ENCODE measurements at places on chromosomes 6 and 20. TPM values are rescaled to one million over a fixed set of nuclear protein-coding genes. Genes with fewer than 3 reads are reported as not detected.

DNA sequence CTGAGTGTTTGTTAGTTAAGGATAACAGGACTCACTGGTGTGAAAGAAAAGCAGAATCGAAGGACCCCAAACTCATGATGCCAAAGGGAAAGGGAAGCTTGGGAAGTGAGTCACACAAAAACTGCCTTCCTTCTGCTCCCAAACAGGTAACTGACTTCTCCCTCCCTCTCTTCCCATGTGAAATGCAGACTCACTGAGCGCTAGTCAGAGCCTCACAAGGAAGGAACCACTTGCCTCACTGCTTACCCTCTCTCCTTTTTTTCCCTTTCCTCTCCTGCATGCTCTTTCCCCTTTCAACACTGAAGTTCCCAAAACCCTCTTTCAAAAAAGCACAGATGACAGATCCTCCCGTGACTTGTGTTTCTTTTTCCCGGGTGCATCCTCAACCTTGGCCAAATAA is 56.4 kb downstream of the LYRM4 start:
- DNase-seq, result no peak

GRCh38 chr20:3281437-3281836 is 42.4 kb upstream of the SLC4A11 start:
- no peak for DNase-seq

LCA5 gene
- total RNA-seq, result 0.05 TPM

DNA sequence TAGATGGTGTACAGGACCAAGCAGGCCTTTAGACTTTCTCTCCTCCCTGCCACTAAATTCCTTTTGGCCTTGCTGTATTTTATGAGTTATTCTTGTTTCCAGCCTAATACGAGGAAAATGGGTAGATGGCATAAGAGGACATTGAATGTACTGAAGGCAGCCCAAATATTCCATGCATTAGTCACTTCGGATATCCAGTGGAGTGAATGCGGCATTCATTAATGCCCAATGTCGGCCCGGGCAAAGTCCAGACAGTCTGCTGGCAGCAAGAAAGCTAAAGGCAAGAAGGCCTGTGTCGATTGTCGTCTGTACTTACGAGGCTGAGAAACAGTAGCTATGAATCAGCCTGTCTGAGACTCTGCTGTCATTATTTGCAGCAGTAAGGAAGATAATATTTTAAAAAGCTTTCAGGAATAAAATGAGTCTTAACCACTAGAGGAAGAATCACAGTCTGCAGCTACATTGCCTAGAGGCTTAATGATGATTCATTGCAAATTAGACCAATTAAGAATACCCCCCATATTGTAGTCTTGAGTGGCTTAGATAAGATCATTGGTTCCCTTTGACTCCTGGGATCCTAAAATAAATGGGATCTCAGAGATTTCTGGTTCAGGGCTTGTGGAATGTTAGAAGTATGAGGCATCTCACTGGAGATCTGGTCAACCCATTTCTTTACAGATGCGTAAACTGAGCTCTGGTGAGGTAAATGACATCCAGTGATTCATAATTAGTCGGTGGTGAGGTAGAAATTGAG is 534.1 kb upstream of the JAG1 start:
- DNase-seq, result no peak

GRCh38 chr20:4086771-4087687 is 71.7 kb upstream of the RNF24 start:
- no peak for DNase-seq

- DNase-seq, result peak; percentile 56
Observed at GRCh38 chr6:32847004-32847403, 3.2 kb upstream of the PSMB8 start.

RAB32 gene
- total RNA-seq, result 0.89 TPM

DNA sequence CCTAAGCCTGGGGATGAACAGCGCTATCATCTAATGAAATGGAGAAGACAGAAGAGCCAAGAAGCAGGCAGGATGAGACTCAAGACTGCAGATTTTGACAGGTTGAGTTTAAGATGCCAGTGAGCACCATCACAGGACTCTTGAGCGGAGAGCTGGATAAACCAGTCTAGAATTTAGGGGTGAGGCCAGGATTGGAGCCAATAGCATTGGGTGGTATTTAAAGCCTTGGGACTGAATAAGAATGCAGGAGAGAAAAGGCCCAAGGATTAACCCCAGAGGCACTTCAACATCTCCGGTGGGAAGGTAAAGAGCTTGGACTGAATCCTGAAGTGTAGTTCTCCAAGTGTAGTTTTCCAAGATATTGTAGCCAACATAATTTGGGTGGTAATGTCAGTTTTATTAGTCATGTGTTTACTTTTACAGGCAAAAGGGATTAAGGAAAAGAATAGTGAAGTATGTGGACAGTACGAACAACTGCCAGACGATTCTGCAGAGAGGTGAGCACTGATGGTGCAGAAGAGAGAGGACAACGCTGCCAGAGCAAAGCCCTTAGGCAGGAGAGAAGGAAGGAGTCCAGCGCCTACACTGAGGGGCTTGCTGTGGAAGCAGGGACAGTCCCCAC is 85.2 kb downstream of the DTNBP1 start:
- peak; percentile 37 for DNase-seq

DNA sequence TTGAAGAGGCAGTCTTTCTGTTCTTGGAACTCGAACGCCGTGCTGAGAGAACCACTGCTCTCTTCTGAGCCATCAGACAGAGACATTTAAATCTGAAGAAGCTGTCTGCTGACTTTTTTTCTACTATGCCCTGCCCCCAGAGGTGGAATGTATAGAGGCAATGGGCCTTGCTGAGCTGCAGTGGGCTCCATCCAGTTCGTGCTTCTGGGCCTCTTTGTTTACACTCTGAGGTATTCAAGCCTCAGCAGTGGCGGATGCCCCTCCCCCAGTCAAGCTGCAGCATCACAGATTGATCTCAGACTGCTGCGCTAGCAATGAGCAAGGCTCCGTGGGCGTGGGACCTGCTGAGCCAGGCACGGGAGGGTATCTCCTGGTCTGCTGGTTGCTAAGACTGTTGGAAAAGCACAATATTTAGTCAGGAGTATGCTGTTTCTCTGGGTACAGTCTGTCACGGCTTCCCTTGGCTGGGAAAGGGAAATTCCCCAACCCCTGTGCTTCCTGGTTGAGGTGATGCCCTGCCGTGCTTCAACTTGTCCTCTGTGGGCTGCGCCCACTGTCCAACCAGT is 526.8 kb downstream of the CD109 start:
- DNase-seq, result no peak

GRCh38 chr20:3765171-3765882 is 2.2 kb downstream of the ADISSP start:
- DNase-seq, result no peak

SLC35B2 gene
- 28.0 TPM for total RNA-seq

HLA-DOA gene
- total RNA-seq, result 0.38 TPM

DNA sequence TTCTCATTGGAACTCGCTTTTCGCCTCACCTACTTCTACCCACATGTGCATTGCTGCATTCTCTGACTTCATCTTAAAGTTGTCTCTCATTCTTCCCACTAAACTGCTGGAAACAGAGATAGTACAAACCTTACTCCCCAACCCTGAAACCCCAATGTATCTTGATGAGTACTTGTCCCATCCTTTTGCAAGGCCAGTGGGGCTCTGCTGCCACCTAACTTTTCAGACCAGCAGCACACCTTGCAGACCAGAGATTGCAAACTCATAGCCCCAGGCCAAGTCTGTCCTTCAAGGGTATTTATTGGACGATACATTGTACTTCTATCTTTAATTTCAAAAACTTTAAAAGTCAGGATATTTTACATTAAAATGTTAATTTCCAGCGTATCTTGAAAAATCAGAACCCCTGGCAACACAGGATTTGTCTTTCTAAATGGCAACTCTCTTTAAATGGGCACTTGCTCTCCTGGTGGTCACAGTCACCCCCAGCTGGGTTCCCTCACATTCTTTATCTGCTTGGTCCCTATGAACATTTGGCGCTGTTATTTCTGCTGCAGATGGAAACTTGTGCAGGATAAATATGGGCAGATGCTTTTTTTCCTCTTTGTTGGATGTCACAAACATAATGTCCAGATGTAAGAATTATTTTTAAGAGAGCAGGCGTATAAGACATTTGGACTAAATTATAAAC is 83.9 kb downstream of the SOD2 start:
- DNase-seq, result no peak

LYRM4 gene
- 50.3 TPM for total RNA-seq

- DNase-seq, result no peak
Observed at GRCh38 chr6:112690497-112691202, 343.5 kb downstream of the RFPL4B start.

- no peak for DNase-seq
Observed at GRCh38 chr6:10315658-10316372, 99.1 kb downstream of the TFAP2A start.

BANF2 gene
- total RNA-seq, result not detected

DNA sequence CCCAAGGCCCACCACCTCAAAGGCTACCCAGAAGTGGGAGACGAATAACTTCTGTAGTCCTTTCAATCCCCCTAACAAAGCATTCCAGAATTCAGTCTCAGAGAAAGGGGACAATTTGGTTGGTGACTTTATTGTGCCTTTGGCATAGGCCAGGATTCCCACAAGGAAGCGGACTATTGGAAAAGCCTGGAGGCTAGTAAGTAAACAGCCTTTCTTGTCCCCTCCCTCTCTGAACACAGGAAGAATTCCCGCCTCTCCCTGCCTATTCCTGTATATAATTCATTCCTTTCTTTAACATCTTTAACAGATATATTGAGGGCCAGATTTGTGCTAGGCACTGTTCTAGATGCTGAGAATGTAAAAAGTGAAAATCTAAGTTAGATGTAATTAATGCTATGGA is 36.1 kb downstream of the RNF8 start:
- DNase-seq, result no peak

- no peak for DNase-seq
Observed at GRCh38 chr20:47397652-47398301, 41.3 kb upstream of the ZMYND8 start.

PARD6B gene
- 6.0 TPM for total RNA-seq

DNA sequence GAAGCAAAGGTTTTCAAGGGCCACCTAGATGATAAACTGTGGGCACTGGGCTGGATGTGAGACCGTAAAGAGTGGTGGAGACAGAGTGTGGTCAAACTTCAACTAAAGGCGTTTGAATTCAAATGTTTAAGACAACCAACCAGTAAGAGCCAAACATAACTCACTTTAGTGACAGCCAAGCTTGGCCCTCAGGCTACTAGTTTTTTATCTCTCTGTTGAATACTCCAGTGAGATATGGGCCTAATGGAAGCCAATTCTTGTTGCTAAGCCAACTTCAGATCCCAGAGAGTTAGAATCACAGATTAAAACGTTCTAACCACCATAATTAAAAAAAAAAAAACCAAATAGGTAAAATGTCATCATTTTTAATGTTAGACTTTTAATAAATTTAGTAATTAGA is 57.3 kb downstream of the TRMT6 start:
- no peak for DNase-seq

KIZ gene
- 9.3 TPM for total RNA-seq

LAMP5 gene
- not detected for total RNA-seq

CALHM4 gene
- total RNA-seq, result not detected

- no peak for DNase-seq
Observed at GRCh38 chr20:25364879-25365699, 25.5 kb downstream of the ABHD12 start.

- DNase-seq, result no peak
Observed at GRCh38 chr6:159023893-159024292, 20.9 kb downstream of the TAGAP start.

DNA sequence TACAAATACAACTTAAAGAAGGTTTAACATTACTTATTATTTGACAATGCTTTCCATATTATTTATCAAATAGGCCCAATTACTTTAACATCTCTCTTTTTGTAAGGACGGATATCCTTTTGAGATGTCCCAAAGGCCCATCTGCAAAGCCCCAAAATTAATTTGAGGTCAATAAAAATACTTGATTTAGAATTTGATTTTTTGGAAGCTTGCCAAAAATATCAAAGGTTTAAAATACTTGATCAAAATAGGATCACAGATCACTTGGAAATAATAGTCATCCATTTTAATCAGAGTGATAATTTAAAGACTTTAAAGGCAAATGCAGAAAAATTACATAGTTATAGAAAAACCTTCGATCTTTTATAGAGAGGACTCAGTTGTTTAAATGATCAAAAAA is 8.1 kb downstream of the C6orf58 start:
- DNase-seq, result no peak

- DNase-seq, result no peak
Observed at GRCh38 chr20:49966861-49967260, 15.9 kb upstream of the SNAI1 start.

- DNase-seq, result no peak
Observed at GRCh38 chr20:33575282-33575681, 85.4 kb downstream of the CBFA2T2 start.

BYSL gene
- total RNA-seq, result 79.6 TPM

DNA sequence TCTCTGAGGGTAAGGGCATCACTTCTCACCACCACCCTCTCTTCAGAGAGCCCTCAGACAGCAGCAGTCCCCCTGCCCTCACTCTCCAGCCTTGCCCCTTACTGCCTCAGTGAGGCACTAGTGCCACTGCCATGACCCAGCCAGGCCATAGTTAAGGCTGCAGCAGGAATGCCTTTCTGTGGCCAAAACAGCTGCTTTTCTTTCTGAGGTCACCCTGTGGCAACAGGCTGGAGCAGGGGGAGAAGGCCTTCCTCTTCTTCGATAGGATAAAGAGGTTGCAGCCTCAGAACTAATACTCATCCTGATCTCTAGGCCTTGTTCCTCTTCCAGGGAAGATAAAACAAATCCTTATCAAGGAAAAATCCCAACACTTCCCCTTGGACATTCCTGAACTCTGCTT is 56.8 kb upstream of the ECI2 start:
- no peak for DNase-seq

TBXT gene
- not detected for total RNA-seq

DNA sequence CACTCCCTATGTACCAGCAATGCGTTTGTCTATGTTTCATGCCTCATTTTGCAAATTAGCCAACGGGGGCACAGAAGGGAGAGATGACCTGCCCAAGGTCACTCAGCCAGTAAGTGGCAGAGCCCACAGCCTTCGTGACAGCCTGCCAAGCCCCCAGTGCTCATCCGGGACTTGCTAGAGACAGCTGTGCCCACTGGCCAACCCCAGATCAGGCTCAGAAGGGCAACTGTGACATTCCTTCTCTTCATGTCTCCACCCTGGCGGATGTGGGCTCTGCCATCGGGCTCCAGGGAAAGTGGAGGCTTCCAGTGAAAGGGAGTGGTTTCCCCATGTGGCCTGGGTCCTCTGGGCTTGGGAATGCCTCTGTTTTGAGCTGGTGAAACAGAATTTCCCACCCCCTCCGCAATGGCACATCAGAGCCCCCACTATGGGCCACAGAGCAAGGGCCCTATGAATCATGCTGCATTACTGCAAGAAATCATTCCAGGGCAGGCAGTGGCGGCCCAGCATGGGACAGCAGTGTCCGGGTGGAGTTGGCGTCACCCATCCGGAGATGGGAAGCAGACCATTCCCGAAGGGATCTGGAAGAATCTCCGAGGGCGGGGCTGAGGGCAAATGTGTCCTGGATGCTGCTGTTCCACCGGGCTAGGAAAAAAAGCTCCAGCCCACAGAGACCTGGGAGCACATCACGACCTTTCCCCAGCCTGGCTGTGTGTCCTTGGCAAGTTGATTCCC is 9.1 kb downstream of the RSPO4 start:
- no peak for DNase-seq

RBPJL gene
- total RNA-seq, result not detected

GRCh38 chr6:75532521-75532920 is 38.9 kb upstream of the FILIP1 start:
- DNase-seq, result no peak

- DNase-seq, result no peak
Observed at GRCh38 chr6:134339216-134339615, 21.3 kb upstream of the SGK1 start.

ARMH2 gene
- 0.30 TPM for total RNA-seq

TFAP2D gene
- not detected for total RNA-seq

- no peak for DNase-seq
Observed at GRCh38 chr6:19662911-19663310, 174.3 kb upstream of the ID4 start.

GRCh38 chr20:8573686-8574085 is 441.6 kb downstream of the PLCB1 start:
- DNase-seq, result no peak

TAB2 gene
- 136 TPM for total RNA-seq

Data from activated CD4-positive, alpha-beta T cell treated with anti-CD3 and anti-CD28 coated beads, Interleukin-2, amount 10 ng/mL, durations not matched to agents 24 days and 14 days (primary cell).